ENCODE measurements at places on chromosomes 1 and 21.

- DNase-seq, result no peak
These were observed 3.8 kb downstream of the PTAFR start for GRCh38 chr1:28172713-28173150.

DNA sequence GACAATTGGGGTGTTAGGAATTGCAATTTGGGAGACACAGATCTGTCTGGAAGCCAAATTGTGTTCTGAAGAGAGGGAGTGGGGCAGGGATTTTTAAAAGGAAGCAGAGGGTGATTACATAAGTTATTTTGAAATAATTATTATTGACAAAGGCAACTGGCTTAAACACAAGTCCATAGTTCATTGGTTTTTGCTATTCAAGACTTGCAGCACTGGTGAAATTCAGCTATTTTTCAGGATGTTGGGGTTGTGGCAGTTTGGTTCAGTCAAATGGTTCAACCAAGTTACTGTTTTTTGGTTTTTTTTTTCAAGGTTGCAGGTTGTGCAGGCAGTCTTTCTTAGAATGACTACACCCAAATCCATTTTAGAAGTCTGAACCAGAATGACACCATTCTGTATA is 300.0 kb upstream of the DEPDC1 start:
- DNase-seq, result no peak

DNA sequence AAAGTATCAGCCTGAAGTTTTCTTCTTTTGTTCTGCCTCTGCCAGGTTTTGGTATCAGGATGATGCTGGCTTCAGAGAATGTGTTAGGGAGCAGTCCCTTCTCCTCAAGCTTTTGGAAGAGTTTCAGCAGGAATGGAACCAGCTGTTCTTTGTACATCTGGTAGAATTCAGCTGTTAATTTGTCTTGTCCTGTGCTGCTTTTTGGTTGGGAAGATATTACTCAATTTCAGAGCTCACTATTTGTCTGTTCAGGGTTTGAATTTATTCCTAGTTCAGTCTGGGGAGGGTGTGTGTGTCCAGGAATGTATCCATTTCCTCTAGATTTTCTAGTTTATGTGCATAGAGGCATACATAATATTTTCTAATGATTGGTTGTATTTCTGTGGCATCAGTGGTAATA is 12.8 kb downstream of the ZNF678 start:
- DNase-seq, result no peak

- no peak for DNase-seq
These were observed 90.0 kb downstream of the EDEM3 start for GRCh38 chr1:184664661-184665060.

- no peak for DNase-seq
These were observed 15.7 kb downstream of the RNF19B start for GRCh38 chr1:32948905-32949304.

Data from stimulated activated CD8-positive, alpha-beta memory T cell treated with anti-CD3 and anti-CD28 coated beads, Interleukin-2, amount 100 ng/mL, for 1 hour (primary cell).